CD4-positive, alpha-beta T cell treated with Interleukin-15 for 4 hours (primary cell): ENCODE measurements at places on chromosomes 12 and 14.

- DNase-seq, result no peak
These were observed 266.8 kb downstream of the ADAMTS20 start for GRCh38 chr12:43285159-43285598.

- DNase-seq, result no peak
These were observed 250.1 kb downstream of the NUAK1 start for GRCh38 chr12:105888696-105889095.

DNA sequence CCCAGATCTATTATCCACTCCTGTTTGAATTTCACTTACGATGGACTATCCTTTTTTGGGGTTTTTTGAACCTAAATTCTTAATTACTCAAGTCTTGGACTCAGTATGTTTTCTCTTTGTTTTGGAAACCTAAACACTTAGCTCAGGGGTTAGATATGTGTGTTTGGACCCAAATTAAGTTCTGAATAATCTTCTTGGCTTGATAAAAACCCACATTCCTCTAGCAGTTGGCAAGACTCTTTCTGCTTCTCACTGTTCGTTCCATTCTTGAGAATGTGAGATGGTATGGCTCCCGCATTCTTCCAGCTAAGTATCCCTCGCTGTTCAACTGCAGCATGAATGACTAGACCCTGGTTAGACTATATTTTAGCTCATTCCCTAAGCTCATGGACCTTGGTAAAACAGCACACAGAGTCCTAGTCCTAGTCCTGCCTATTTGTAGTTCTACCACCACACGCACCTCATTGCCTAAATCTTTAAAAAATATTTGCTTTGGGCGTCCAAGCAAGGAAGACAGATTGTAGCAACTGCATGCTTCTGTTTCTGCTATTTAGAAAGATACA, 860.0 kb downstream of the RPS29 start:
- no peak for DNase-seq

- DNase-seq, result no peak
These were observed 191.4 kb downstream of the PLCZ1 start for GRCh38 chr12:18546399-18546798.

- no peak for DNase-seq
These were observed 507.6 kb downstream of the PCNX1 start for GRCh38 chr14:71414631-71415403.
